ENCODE measurements at places on chromosomes 1 and 21. TPM values are rescaled to one million over a fixed set of nuclear protein-coding genes. Genes with fewer than 3 reads are reported as not detected.

LYPD8 gene
- under 0.01 TPM for total RNA-seq

RORC gene
- under 0.01 TPM for total RNA-seq

ADCY10 gene
- not detected for total RNA-seq

WNT3A gene
- not detected for total RNA-seq

BARHL2 gene
- total RNA-seq, result not detected

LCA5L gene
- 0.97 TPM for total RNA-seq

DNA sequence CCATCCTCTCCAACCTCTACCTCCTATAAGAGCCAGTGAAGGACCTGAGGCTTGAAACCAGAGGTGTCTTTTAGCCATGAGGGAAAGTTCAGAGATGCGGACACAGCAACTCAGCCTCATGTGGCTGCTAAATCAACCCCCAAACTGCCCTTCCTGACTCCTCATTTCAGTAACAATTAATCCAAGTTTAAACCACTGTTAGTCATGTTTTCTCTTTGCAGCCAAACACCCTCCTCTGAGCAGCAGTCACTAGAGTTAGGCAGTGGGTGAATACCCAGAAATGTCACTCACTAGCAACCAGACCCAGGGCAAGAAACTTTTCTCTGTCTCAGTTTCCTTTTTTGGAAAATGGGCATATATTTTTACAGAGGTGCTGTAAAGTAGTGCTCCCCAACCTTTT is 71.2 kb downstream of the KCNJ15 start:
- no peak for DNase-seq

DNA sequence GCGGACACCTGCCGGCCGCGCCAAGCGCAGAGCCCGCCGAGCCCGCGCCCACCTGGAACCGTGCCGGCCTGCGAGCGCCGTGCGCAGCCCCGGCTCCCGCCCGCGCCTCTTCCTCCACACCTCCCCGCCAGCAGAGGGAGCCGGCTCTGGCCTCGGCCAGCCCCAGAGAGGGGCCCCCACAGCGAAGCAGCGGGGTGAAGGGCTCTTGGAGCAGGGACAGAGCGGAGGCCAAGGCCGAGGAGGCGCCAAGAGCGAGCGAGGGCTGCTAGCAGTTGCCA is 50.1 kb upstream of the KRTAP19-8 start:
- DNase-seq, result no peak

GRCh38 chr1:227378871-227379554 is 60.7 kb upstream of the CDC42BPA start:
- DNase-seq, result no peak

DNA sequence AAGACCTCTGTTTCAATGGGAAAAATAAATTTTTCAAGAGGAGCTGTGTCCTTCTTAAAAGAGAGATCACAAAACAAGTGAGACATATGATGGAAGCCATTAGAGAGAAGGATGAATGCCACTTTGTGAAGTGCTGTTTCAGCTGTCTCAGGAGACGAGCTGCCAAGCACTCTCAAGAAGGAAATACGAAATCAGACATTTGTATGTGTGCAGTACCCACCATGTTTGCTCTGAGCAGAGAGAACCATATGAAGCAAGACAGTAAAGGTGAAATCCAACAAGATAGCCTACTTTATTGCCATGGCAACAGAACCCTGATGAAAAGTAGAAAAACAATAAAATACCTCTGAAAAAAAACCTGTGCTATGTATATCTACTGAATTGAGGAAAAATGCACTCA is 168.1 kb downstream of the AMY1C start:
- DNase-seq, result no peak

DNA sequence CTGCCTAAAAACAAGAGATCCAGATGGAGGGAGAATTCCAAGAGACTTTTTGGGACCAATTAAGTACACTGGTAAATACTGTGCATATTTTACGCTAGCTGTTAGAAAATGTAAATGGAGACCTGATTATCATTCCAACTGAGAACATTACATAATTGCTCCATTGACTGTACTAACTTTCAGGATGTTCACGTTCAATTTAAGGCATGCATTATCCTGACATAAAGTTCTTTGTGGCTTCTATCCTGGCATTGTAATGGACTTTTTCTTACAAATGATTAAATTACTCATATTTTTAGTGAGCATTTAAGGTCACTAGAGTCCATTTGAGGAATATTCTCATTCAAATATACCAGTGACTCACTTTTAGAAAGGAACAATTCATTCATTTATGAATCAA is 883.3 kb upstream of the TMPRSS15 start:
- no peak for DNase-seq
